ENCODE measurements at places on chromosomes 1 and 21.

GRCh38 chr21:25908495-25908894, 173.7 kb downstream of the GABPA start:
- DNase-seq = no peak

DNA sequence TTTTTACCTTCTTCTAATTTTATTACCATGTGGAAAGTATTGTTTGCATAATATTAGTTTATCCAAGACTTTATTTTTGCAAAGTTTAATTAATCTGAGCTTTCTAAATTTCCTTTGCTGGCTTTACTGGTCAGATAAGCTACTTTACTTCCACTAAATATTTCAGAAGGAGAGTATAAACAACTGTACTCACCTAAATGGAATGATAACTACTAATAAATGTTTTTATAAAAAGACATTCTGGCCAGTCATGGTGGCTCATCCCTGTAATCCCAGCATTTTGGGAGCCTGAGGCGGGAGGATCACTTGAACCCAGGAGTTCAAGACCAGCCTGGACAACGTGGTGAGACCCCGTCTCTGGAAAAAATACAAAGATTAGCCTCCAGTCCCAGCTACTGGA, 36.0 kb downstream of the ATP8B2 start:
- no peak for DNase-seq

DNA sequence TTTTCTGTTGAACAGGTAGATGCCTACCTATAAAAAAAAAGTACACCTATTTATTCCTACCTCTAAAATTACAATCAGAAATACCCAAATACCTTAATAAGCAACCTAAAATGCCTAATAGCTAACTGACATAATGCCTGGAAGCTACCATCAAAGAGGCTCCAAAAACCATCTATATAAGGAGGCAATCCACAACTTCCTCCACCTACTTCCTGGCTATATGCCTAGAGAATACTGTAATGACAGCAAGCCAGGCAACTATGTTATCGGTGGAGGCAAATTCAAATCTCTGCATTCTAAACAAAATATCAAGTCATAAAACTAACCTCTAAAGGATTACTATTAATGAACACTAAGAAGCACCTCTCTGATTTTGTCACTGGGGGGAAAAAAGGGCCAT, 10.1 kb downstream of the ZNF644 start:
- no peak for DNase-seq

DNA sequence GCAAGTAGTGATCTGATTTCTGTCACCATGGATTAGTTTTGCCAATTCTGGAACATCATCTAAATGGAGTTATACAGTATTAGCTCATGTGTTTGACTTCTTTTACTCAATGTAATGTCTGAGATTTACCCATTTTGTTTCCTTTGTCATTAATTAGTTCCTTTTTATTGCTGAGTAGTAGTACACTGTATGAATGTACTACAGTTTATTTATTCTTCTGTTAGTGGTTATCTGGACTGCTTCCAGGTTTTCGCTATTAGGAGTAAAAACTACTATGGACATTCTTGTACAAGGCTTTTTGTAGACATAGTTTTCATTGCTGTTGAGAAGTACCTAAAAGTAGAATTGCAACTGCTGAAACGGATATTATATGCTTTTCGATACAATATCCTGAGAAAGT, 14.1 kb downstream of the SUCO start:
- no peak for DNase-seq

DNA sequence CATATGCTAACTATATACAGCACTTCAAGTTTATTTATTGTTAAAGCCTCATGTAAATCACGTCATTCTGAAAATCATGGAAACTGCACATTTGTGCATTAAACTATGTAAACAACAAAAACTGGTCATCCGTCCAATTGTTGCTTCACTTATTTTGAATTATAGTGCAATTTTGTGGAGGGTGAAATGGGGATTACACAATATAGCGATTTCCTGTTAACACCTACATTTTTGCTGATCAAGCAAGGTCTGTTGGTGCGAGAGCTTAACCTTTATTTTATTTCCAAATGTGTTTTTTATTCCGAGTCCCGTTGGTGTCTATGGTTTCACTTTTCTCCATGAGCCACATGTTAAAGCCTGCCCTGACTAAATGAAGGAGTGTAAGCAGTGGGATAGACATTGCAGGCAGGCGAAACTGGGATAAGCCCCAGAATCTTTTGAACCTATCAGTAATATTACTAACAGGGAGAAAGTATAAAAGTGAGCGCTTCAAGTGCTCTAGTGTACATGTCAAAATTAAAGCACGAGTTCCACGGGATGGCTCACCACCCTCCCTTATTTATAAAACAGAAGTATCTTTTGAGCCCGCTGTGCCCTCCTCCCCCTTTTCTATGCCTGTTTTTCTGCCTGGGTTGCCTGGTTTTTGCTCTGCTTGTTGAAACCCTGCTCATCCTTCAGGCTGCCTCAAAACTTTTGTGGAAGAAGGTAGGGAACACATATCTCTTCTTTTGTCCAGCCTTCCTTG, 120.7 kb downstream of the NFIA start:
- no peak for DNase-seq

GRCh38 chr1:178543290-178543607, 30.3 kb downstream of the TEX35 start:
- no peak for DNase-seq

DNA sequence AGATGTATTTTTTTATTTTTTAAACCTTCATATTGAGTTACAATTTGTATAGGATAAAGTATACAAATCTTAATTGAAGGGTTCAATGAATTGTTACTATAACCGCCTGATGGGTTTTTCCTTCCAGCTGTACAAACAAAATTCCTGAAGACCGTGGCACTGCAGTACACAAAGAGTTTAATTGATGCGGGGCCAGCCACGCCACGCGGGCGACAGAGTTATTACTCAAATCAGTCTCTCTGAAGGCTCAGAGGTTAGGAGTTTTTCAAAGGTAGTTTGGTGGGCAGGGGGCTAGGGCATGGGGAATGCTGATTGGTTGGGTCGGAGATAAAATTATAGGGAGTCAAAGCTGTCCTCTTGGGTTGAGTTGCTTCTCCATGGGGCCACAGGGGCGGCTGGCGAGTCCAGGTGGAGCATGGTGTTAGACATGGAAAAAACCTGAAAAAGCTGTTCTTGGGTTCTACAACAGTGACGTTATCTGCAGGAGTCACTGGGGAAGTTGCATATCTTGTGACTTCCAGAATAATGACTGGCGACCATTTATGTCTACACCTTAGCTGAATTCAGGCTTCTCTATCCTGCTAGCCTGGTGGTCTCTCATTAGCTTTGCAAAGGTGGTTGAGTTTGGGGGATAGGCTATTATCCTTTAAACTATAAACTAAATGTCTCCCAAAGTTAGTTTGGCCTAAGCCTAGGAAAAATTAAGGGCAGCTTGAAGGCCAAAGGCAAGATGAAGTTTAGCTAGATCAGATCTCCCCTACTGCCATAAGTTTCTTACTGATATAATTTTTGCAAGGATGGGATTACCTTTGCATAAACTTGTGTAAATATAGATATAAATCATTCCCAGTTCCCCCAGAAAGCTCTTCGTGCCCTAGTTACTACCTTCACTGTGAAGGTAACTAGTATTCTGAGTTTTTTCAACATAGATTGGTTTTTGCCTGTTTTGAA, 13.0 kb upstream of the TMEM9 start:
- no peak for DNase-seq

- DNase-seq = no peak
Observed at GRCh38 chr1:86258101-86258500, 101.5 kb upstream of the COL24A1 start.

DNA sequence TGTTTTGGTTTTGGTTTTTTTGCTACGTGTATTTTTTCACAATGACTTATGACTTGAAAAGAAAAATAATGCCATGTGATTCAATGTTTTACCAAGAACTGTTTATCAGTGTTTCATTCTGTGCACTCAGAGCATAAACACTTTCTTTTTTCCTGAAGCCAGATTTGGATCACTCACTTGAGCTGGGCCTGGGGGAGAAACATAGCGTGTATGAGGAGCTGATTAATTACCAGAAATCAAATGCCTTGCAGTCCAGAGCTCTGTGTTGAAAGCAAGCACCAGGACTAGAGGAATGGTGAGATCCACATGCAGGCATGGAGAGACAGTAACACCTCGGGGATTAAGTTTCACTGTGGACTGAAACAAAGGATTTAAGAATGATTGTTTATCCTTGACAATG, 642.1 kb upstream of the ADGRL2 start:
- DNase-seq = no peak

DNA sequence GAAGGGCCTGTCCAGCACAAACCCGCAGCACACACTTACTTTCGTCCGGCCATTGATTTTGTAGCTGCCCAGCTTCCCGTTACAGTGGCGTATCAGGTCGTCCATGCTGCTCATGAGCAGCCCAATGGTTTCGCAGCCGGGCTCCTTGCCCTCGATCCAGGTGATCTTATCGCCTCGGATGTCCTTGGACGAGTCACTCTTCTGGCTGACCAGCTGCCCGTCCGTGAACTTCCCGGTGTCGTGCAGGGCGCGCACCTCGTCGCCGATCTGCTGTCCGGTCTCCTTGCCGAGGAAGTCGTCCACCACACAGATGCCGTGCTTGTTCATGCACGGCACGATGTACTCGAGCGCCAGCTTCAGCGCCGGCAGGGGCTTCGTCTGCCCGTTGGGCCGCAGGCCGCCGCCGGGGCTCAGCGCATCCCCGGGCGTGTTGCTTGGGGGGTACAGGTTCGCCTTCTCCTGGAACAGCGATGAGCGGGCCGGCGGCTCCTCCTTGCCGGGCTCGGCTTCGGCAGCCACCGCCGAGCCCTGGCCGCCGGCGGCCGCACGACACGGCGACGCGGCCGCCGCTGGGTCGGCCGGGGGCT, 1.0 kb downstream of the EGLN1 start:
- no peak for DNase-seq

DNA sequence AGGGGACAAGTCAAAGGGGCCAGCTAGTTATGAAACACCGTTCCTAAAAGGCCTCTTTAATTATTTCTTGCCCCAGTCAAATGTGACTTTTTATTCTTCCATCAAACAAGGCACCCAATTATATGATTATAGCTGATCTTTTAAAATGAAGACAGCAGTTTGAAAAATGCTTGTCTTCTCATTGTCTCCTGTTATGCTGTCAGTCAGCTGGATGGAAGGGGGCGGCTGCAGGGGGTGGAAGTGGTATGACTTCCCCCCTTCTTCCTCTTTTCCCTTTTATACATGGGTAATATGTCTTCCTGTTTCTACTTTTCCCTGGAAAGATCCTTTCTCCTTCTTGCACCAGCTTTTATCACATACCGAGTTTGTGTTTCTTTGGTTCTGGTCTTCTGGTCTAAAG, 25.8 kb upstream of the KCNA10 start:
- DNase-seq = no peak

DNA sequence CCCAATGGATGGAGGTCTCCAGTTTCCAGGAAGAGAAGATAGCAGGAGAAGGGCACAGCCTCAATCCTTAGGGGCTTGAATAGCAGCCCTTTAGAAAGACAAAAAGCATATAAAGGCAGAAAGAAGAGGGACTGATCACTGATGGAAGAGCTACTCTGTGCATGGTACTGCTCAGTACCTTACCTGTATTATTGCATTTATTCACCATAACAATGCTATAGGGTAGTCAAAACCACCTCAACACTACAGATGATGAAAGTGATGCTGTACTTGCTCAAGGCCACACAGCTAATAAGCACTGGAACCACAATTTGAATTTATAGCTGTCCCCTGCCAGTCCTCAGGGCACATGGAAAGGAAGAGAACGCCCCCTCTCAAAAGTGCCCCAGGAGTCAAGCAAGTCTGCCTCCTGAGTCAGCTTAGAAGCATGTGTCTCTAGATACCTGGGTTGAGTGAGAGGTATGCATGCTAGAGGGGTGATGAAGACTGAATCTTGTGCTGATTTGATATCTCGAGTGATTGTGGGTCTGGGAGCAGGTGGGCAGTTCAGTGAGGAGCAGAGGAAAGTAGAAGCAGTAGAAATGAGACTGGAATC, 13.6 kb downstream of the DDAH1 start:
- no peak for DNase-seq

- DNase-seq = no peak
Observed at GRCh38 chr1:181545395-181545794, 62.1 kb downstream of the CACNA1E start.

GRCh38 chr1:12081648-12082396, 18.7 kb downstream of the TNFRSF8 start:
- no peak for DNase-seq

DNA sequence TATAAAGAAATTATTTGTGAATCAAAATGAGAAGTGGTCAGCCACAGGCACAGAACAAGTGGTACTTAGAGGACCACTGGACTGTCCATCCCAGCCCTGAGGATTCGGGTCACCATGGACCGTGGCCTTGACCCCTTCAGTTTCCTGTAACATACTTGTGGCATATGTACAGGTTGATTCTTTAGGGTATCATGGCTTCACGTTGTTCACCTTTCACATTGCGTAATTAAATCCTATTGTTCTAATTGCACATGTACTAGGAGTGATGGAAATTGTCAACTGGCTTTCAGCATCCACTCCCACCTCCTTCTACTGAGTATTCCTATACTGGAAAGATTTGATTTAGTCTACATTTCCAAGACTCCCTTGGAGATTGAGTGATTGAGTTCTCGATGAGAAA, 148.3 kb upstream of the GJB5 start:
- DNase-seq = no peak

DNA sequence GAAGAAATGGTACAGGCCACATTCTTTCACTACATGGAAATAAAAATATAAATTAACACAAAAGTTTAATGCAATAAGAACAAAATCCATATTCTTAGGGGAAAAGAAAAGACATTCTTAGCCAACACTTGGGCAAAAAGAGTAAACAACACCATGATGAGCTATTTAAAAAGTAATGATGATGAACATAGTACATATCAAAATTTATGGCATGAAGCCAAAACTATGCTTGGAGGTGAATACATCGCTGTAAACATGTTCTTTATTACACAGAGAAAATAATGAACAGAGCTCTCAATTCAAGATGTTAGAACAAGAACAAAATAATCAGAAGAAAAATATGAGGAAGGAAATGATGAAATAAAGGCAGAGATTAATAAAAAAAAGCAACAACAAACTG, 158.2 kb downstream of the ZSCAN20 start:
- no peak for DNase-seq

- no peak for DNase-seq
Observed at GRCh38 chr1:3351449-3352298, 102.8 kb upstream of the ARHGEF16 start.

- DNase-seq = no peak
Observed at GRCh38 chr1:198493329-198493728, 47.2 kb downstream of the ATP6V1G3 start.

DNA sequence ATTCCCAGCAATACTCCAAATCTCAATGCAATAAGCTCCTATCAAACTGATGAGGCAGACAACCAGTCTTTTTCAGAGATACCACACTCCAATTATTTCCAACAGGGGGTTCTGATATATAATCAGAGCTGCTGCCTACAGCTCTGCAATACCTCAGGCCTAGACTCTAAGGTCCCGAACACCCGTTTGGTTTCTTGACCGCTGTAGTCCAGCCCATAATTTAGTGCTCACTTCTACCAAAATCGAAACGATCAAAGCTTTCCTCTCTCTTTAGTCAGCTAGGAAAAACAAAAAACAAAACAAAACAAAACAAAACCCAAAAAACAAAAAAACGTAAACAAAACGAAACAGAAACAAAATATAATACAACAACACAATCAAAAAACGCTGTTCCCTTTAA, 453.0 kb downstream of the NEGR1 start:
- DNase-seq = no peak

GRCh38 chr1:53076165-53076564, 14.2 kb downstream of the PODN start:
- no peak for DNase-seq

Measured in epithelial cell of prostate (primary cell).